ENCODE measurements at places on chromosomes 1 and 21.

- DNase-seq = no peak
Measured at GRCh38 chr21:35593000-35593502, 467.3 kb downstream of the SETD4 start.

DNA sequence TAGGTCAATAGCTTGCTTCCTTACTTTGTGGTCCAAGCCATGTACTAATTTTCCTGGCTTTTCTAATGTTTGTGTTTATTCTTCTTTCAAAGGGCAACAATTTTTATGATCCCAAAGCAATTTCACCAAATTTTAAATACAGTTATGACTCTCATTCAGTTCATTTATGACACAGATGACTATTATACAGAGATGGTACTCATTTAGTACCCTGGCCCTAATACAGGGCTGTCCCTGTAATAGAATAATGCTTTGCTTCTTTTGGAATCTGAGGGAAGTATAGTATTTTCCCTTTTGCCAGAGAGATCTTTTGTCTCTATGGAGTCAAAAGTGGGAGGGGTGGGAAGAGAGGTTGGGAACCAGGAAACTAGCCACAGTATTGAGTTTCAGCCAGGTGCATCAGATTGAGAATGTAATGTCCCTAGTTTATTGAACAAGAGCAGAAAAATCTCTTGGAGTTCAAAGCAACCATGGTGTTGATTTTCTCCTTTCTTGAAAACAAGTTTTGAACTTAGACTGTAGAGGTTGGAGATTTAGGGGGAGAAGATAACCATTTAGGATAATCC is 20.4 kb downstream of the DENND2D start:
- no peak for DNase-seq

GRCh38 chr1:186102547-186103148 is 272.4 kb downstream of the TPR start:
- no peak for DNase-seq

- no peak for DNase-seq
Measured at GRCh38 chr1:157659576-157660247, 40.9 kb downstream of the FCRL3 start.

GRCh38 chr1:44613941-44614340 is 60.3 kb downstream of the TMEM53 start:
- DNase-seq = no peak

DNA sequence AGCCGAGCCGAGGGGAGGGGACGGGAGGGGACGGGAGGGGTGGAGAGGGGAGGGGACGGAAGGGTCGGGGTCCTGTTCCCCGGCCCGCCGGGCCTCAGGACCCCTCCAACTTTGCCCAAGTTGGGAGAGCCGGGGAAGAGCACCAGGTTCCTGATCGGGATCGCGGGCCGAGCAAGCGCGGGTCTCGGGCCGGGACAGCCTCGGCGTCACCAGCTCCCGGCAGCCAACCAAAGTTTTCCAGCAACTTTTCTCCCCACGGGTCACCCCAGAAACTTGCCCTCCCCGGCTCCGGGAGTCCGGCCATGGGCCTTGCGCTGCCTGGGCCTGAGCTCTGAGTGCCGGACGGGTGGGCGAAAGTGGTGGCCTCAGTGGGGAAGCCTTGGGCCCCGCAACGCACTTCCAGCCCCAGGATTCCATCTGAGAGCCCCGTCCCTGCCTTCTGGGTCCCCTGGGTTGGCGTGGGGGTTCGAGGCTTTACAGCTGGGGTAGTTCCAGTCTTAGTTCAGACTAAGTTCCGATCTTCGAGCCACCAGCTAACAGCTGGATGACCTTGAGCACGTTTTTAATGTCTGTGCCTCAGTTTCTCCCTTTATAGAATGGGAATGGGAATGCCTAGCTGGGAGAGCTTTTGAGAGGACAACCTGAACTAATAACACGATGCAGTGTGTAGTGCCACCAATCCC is 458 bp downstream of the ZC3H12A start:
- no peak for DNase-seq

DNA sequence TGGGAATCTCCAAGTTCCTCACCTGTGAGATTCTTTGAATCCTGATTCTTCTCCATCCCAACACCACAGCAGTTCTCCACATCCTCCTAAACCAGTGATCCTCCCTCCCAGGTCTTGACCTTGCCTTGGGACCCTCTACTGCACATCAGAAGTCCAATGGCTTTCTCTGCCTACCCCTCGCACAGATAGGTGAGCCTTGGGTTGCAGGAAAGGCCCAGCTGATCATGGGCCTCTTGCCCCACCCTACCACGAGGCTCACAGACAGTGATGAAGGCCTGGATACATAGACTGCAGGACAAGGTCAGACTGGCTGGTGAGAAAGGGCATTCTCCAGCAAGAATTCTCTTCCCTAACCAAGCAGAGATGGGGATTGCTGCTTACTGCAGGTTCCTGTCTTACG is 825 bp downstream of the FABP3 start:
- no peak for DNase-seq

- DNase-seq = no peak
Measured at GRCh38 chr21:32334980-32335531, 36.4 kb downstream of the MRAP start.

DNA sequence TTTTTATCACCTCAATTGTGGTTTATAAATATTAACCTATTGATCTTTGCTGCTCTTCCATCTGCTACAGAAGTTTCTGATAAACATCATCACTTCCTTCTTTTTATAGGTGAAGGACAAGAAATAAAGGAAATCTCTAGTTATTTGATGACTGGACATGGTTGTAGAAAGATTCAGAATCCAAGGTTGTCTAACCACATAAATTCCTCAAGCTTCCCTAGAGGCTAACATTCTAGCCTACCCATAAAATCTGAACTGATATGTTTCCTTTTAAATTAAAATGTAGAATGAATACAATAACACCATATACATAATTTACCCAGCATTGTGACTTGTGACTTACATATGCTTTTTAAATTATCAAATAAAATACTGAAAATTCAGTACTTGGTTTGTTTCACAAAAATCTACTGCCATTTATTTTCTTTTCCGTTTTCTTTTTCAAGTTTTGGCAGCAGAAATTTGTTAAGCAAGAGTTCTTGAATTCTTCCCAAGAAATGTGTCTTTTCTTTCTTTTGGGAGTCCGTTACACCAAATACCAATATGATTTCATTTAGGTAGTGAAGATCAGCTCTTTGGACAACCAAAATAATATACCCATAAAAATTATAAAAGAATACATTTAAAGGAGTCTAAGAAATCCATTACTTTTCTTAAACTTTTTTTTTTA is 513.2 kb upstream of the ADGRL2 start:
- no peak for DNase-seq

DNA sequence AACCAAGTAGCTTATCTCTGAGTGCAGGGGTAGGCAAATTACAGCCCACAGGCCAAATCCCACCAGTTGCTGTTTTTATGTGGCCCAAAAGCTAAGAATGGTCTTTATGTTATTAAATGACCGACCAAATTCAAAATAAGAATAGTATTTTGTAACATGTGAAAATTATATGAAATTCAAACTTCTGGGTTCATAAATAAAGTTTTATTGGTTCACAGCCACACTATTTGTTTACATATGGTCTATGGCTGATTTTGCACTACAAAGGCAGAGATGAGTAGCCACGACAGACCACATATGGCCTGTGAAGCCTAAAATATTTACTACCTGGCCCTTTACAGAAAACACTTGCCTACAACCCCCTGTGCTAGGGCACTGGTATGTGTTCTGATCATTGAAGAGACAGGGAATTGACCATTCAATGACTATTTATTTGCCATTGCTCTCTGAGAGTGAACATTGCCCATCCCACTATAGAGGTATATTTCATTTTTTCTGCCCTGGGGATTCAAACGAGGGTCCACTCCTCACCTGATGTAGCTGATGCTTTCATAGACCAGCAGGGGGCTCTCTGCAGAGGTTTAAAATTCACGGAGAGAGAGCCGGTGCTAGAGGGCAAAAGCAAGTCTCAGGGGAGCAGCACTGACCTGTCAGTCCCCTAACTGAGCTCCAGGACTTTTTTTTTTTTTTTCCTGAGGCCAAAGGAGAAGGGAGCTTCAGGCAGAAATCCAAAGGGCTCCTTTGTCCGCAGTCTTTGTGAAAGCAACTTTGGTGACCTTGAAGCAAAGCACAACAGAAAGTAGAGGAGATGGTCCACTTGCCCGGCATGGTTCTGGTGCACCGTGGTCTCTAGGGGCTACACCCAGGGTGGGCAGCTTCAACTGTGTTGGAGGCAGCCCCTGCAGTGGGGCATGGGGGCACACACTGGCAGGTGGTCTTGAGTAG is 7.3 kb upstream of the GNL2 start:
- DNase-seq = peak; percentile 56
